ENCODE measurements at places on chromosomes 11 and 22. TPM values are rescaled to one million over a fixed set of nuclear protein-coding genes. Genes with fewer than 3 reads are reported as not detected.

OR52E2 gene
- not detected for polyA plus RNA-seq

PHOX2A gene
- not detected for polyA plus RNA-seq

SMC1B gene
- not detected for polyA plus RNA-seq

RFPL3 gene
- polyA plus RNA-seq, result not detected

MMP11 gene
- polyA plus RNA-seq, result 5.1 TPM

GPHA2 gene
- not detected for polyA plus RNA-seq

GAL3ST1 gene
- 9.3 TPM for polyA plus RNA-seq

RIC3 gene
- polyA plus RNA-seq, result 8.3 TPM

STK33 gene
- polyA plus RNA-seq, result 2.3 TPM

GGTLC3 gene
- not detected for polyA plus RNA-seq

RAB3IL1 gene
- 6.4 TPM for polyA plus RNA-seq

C11orf42 gene
- polyA plus RNA-seq, result not detected

APOBEC3C gene
- 17.8 TPM for polyA plus RNA-seq

RAC2 gene
- 14.5 TPM for polyA plus RNA-seq

OR52I2 gene
- polyA plus RNA-seq, result not detected

FBXO3 gene
- polyA plus RNA-seq, result 28.2 TPM

KRTAP5-1 gene
- polyA plus RNA-seq, result not detected

PTPN5 gene
- not detected for polyA plus RNA-seq

DNAJB7 gene
- not detected for polyA plus RNA-seq

BAIAP2L2 gene
- polyA plus RNA-seq, result 11.9 TPM

GAS2L1 gene
- 21.5 TPM for polyA plus RNA-seq

OR2D2 gene
- polyA plus RNA-seq, result not detected

POLD3 gene
- polyA plus RNA-seq, result 10.4 TPM

NFAM1 gene
- polyA plus RNA-seq, result 2.6 TPM

SDHAF2 gene
- 37.7 TPM for polyA plus RNA-seq

BRMS1 gene
- polyA plus RNA-seq, result 55.2 TPM

SLC22A25 gene
- polyA plus RNA-seq, result not detected

NXPE1 gene
- 6.3 TPM for polyA plus RNA-seq
